NCI-H1694 treated with DMSO at 0.1 percent for 48 hours (cell line): ENCODE measurements at places on chromosomes 5 and 9.

DNA sequence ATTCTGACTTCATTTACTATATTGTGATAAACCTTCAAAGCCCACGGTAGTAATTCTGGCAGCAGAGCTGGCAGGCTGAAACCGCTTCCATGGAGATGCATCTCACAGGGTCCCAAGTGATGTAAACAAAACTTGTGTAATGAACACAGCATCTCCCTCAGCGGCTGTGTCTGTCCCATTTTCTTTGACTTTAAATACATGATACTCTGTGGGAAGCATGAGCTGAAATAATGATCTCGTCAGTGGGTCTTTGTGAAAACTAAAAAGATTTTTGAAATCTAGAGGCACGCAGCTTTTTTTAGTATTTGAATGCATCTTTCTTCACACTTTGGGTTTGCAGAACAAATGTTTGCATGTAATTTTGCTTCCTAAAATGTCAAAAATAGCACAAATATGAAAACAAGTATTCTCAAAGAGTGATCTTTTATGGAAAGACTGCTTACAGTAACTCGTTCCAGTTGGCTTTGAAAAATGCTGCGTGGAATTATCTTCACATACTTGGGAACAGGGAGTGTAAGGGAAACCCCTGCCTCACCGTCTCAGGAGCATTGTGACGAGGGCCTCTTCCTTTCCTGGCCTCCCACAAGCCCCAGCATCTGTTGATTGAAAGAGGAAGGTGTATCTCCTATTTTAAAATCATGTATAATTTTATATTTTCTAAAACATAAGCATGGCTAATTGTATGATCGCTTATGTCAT is 18.1 kb upstream of the LPCAT1 start:
- no peak for DNase-seq

GRCh38 chr5:58481828-58482227 is 9.4 kb upstream of the GAPT start:
- no peak for DNase-seq

GRCh38 chr5:3893975-3894374 is 298.3 kb downstream of the IRX1 start:
- DNase-seq: no peak

- no peak for DNase-seq
These were observed 10.4 kb upstream of the CMBL start for GRCh38 chr5:10317825-10318682.

GRCh38 chr9:116409638-116410037 is 256.0 kb downstream of the PAPPA start:
- DNase-seq: no peak

DNA sequence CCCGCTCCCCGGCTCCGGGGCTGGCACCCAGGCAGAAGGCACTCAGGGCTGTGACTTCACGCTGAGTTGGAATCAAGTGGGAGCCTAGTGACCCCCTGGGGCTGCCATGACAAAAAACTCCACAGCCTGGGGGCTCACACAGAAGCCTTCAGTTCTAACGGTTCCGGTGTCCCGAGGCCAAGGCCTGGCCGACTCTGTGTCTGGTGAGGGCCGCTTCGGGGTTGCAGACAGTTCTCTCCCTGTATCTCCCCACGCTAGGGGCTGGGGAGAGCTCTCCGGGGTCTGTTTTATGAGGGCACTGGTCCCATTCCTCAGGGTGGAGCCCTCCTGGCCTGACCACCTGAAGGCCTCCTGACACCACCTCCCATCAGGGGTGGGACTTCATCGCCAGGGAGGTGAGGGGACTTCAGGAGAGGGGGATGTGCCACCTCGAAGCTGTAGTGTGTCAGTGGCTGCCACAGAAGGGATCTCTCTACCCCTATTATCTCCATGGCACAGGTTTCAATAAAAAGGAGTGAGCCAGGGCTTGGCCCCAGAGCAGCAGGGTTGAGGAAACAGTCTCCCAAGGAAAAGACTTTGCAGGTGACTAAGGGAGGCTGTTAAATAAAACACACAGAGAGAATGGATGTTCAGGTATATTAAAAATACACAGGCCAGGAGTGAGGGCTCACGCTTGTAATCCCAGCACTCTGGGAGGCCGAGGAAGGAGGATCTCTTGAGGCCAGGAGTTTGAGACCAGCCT is 1.5 kb upstream of the SLC6A3 start:
- DNase-seq: no peak

GRCh38 chr5:36054647-36055046 is 12.0 kb downstream of the UGT3A2 start:
- peak; percentile 34 for DNase-seq

DNA sequence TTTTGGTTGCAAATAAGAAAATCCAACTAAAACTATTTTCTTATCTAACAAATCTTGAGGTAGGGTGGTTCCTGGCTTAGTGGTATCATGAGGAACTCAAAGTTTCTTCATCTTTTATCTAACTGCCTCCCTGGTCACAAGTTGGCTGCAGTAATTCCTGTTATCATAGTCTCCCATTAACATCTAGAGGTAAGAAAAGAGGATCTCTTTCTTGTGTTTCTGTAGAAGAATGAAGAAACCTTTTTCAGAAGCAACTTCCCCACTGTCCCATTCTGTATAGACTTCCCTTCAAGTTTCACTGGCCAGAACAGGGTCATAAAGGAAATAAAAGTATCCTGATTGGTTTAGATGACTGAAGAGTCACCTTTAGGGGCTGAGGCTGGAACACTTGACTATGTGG is 81.8 kb upstream of the ELL2 start:
- DNase-seq: no peak

DNA sequence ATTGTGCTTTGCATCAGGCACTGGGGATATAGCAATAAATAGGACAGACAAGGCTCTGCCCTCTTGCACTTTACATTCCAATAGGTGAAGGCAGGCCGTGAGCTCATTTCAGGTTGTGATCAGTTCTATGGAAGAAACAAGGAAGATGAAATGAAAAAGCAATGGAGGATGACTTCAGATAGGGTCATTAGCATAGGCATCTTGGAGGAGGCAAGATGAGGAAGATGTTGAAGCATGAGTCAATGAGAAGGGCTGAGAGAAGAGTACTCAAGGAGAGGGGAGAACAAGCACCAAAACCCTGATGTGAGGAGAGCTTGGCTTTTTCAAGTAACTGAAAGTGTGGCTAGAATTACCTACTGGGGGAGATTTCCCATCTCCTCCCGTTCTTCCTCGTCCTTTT is 5.0 kb upstream of the SPARC start:
- no peak for DNase-seq

DNA sequence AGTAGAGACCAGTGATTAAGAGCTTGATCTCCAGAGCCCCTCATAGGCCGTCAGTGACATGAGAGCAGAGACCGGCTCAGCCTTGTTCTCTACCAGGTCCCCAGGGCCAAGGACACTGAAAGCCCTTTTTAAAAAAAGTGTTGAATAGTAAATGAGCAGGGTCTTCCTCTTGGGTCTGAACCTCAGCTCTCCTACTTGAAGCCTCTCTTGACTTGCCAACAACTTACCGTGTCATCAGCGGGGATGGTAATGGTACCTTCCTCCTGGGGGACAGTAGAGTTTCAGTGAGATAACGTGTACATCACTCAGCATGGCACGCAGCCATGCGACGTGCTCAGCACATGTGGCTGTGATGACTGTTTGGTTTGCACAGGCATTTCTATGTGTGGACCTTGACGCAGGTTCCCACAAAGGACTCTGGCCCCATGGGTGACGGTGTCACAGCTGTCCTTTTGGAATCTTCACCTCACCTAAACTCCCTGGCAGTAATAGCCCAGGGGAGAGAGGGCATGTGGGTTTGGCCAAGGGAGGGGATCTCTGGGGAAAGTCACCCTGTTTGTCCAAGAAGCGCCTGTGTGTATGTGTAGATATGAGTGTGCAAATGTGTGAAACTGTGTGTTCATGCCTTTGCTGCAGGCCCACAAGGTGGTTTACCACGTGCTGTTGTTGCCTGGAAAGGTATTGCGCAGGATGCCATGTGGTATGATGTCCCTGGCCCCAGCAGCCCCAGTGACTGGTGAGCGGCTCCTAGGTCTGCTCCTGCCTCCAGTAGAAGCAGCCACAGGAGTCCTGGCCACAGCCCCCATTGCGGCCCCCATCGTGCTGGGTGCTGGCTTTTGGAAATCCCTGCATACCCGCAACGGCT is 18.7 kb downstream of the ERGIC1 start:
- no peak for DNase-seq

DNA sequence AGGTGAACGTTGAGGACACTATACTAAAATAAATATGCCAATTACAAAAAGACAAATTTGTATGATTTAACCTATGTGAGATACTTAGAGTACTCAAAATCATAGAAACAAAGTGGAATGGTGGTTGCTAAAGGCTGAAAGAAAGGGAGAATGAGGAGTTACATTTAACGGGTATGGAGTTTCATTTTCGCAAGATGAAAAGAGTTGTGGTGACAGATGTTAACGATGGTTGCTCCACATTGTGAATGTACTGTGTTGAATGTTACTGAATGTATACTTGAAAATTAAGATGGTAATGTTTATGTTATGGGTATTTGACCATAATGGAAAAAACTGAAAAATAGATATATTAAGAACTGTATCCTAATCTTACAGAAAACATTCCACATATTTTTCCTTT is 51.3 kb upstream of the MOCS2 start:
- DNase-seq: no peak

GRCh38 chr5:175766963-175767362 is 104.4 kb upstream of the CPLX2 start:
- no peak for DNase-seq

GRCh38 chr5:131441184-131441583 is 177.3 kb downstream of the CDC42SE2 start:
- DNase-seq: no peak

DNA sequence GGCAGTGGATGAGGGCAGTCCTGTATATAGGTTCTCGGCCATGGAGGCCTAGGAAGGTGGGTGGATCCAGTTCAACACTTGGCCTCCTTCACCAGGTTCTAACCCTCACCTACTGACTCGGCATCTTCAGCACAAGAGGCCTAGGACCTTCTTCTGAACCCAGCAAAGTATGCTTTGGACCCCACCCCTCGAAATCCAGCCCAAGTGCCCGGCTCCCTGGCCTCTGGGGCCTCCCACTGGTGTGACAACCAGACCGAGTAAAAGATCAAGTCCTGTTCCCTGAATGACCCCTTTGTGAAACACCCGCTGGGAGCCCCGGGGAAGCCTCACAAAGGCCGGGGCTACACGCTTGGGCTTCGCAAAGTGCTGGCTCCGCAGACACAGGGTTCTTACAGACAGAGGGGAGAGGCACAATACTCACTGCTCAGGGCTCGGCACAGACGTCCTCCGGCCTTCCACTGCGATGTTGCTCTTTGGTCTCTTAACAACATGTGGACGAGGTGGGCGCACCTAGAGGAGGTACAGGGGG is 47.0 kb downstream of the CRB2 start:
- DNase-seq: no peak

- DNase-seq: no peak
These were observed 2.6 kb downstream of the PCSK5 start for GRCh38 chr9:75893106-75893505.

GRCh38 chr9:70367305-70367930 is 47.0 kb downstream of the KLF9 start:
- no peak for DNase-seq

GRCh38 chr9:123695386-123695785 is 234.5 kb downstream of the DENND1A start:
- DNase-seq: no peak

- DNase-seq: no peak
These were observed 55.0 kb upstream of the IER5L start for GRCh38 chr9:129232839-129233591.

GRCh38 chr5:78618303-78618702 is 30.3 kb downstream of the LHFPL2 start:
- DNase-seq: no peak

DNA sequence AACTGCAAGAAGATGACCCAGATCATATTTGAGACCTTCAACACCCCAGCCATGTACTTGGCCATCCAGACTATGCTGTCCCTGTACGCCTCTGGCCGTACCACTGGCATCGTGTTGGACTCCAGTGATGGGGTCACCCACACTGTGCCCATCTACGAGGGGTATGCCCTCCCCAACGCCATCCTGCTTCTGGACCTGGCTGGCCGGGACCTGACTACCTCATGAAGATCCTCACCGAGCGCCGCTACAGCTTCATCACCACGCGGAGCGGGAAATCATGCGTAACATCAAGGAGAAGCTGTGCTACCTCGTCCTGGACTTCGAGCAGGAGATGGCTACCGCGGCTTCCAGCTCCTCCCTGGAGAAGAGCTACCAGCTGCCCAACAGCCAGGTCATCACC is 9.1 kb upstream of the TBCA start:
- DNase-seq: no peak
